ENCODE measurements at places on chromosomes 6 and 20. TPM values are rescaled to one million over a fixed set of nuclear protein-coding genes. Genes with fewer than 3 reads are reported as not detected.

DNA sequence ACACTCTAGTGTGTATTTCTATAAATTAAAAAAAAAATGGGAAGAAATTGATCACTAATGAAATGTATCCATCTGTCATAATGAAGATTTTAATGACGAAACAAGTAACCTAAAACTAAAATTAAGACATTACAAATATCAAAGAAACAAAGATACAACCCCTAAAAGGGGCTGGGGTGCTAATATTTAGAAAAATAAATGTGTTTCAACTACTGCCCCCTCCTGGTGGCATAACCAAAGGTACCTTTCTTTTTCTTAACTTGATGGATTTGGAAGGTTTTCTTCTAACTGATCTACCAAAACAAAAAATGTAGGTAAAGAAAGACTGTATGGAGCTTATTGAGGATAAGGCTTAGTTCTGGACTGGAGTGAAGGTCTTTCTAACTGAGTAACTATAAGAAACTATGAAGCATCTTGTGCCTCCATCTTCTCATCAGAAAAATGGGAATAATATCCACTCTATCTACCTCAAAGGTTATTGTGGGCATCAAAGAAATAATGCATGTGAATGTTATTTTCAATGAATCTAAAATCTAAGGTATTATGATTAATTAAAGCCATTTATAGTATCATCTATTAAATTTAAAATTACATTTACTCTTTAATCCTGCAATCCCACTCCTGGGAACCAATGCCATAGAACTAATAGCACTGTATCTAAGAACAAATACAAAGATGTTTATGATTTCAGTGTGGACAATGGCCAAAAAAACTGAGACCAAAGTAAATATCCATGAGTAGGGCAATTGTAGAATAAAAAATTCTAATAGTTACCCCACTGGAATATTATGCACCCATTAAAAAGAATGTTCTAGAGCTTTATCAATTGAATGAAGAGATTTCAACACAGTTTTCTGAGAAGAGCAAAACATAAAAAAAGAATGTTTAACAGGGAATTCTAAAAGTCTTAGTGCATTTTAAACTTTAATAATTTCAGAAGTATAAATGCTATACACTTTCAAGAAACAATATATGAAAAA is 117.2 kb downstream of the BACH2 start:
- DNase-seq: peak; percentile 36

Gene BPI
- total RNA-seq: 0.11 TPM

Gene ID4
- total RNA-seq: 13.6 TPM

GRCh38 chr6:25481267-25481666 is 170.7 kb upstream of the SCGN start:
- DNase-seq: no peak

DNA sequence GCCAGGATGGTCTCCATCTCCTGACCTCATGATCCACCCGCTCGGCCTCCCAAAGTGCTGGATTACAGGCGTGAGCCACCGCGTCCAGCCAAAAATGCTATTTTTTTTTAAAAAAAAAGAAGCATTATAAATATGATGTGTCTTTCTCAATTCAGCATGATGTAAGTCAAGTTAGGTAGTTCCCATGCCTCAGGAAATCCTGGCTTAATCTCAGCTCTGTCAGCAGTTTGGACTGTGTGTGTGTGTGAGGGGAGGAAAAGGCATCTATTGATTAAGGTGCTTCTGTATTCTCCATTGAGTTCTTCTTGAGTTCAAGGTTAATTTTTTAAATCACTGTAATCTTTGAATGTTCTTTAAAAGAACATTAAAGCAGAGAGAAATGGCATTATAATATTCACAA is 51.5 kb downstream of the GMDS start:
- DNase-seq: no peak

DNA sequence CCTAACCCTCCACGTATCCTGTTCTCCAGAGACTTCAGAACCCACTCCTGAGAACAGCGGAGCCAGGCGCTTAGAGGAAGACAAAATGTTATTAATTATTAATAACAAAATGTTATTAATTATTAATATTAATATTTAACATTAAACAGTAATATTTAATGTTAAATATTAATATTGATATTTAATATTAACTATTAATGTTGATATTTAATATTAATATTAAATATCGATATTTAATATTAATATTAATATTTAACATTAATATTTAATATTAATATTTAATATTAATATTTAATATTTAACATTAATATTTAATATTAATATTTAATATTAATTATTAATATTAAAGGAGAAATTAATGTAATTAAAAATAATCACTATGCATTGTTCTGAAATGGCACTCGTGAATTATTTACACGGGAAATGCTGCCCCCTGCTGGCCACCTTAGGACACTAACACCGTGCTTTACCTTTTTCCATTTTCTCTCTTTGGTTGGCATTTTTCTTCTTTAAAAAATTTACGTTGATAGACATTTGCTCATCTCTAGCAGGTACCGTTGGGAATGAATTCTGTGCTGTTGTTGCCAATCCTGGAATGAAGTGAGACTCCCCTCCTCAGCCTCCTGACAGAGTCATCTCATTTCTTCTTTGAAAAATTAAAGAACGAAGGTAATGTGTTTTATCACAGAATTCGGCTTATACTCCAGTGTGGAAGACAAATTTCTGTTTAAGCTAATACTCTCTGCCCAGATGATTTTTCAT is 7.5 kb upstream of the GGTLC1 start:
- DNase-seq: no peak
